DMS 273 treated with DMSO at 0.1 percent for 48 hours (cell line): ENCODE measurements at places on chromosomes 16 and 17.

GRCh38 chr16:59161679-59162078 lies 427.6 kb upstream of the GOT2 start:
- no peak for DNase-seq

DNA sequence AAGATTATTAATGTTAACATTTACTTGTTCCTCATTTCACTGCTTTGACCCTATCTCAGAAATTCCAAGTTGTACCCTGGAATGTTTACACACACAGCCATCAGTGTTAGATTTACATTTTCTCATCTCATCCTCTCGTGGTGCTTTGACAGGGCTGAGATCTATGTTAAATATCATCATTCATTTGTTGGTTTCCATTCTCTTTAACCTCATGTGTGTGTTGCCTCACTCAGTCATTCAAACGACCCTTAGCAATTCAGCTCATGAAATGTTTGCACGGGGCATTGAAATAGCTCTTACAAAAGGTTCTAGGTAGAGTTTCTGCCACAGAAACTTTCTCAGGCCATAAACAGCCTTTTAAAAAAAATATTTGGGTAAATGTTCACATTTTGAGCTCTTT lies 369.6 kb upstream of the MAF start:
- DNase-seq: no peak

DNA sequence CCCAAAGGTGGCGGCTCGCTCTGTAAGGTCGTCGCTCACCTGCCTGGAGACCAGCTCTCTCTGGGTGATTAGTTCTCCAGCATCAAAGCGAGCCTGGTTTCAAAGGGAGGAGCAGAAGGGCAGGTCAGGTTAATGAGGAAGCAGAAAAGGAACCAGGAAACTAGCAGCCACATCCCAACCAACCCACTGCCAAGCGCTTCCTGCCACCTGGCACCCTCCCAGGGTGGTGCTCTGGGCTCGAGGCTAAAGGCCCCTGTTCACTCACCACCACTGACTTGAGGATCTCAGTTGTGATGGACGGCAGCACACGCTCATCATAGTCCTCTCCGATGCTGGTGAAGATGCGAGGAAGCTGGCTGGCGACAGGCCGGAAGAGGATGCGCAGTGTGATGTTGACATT lies 5.6 kb downstream of the PHB1 start:
- no peak for DNase-seq

DNA sequence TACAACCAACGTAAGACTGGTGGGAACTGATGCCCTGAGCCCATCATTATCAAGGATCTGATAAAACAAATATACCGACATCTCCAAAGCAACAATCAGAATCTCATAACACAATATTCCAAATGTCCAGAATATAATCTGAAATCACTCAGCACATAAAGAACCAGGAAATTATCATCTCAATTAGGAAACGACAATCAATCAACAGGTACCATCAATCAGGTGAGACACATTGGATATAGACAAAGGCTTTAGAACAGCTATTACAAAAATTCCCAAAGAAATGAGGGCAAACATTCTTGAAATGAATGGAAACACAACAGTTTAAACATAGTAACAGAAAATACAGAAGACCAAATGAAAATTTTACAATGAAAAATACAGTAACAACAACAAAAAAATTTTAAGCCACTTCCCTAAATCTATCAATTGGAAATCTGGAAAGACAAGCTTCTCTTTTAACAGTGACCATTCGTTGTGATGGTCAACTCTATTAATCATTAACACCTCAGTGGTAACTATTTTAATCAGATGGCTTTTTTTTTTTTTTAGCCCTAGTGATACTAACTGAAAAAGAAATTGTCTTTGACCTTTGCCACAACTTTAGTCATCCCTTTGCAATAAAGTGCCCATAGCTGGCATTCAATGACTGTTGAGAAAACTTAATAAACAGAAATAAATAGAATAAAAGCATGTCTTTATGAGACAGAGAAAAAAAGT lies 70.4 kb downstream of the USP32 start:
- DNase-seq: no peak

GRCh38 chr17:61458000-61458399 lies 5.8 kb downstream of the TBX4 start:
- no peak for DNase-seq

DNA sequence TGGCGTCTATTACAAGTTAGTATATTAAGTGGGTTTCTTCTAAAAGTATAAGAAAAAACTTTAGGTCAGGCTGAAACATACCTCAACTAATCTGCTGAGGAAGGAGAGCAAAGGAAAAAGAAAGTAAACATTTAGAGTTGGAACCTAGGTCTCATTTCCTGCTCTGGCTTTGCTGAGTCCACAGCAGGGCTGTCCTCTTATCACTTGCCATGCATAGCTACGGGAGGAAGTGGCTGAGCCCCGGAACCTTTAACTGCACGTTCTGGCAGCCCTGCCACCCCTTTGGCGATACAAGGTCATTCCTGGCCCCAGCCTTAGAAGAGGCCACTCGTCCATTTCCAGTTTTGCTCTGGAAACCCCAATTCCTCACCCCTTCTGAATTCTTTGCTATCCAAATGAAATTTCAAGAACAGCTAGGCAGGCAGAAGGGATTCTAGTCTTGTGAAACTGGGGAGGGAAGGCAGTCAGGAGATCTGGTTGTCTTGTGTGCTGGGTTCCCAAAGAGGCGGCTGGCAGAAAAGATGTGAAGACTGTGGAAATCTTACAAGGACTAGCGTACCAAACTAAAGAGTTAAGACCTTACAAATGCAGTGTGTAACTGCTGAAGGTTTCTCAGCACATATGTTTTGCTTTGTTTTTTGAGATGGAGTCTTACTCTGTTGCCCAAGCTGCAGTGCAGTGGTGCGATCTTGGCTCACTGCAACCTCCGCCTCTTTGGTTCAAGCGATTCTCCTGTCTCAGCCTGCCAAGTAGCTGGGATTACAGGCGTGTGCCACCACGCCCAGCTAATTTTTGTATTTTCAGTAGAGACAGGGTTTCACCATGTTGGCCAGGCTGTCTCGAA lies 19.1 kb downstream of the WIPI1 start:
- no peak for DNase-seq

GRCh38 chr17:47978324-47978723 lies 7.4 kb downstream of the CDK5RAP3 start:
- DNase-seq: peak; percentile 44

GRCh38 chr17:5437721-5438317 lies 1.1 kb downstream of the C1QBP start:
- DNase-seq: no peak

DNA sequence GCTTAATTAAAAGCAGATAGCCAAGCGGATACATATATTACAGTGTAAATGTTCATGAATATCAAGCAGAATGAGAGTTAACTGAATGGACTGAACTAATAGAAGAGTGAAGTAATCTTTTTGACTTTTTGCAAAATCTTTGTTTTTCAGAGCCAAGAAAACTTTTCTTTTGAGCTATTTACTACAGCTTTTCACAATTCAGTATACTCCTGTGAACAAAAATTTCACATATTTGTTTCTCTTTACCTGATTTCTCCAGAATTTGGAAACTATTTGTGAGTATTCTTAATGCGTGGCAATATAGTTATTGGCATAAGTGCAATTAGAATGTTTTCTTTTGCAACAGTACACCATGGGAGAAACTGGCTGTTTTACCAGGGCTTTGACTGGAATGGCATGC lies 9.1 kb upstream of the DUXB start:
- DNase-seq: no peak

DNA sequence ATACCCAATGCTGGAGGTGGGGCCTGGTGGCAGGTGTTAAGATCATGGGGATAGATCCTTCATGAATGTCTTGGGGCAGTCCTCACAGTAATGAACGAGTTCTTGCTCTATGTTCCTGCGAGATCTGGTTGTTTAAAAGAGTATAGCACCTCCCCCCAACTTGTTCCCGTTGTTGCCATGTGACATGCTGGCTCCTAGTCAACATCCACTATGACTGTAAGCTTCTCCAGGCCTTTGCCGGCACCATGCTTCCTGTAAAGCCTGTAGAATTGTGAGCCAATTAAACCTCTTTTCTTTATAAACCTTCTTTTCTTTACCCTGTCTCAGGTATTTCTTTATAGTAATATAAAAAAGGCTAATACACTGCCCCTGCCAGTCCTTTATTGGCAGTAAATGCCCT lies 33.3 kb downstream of the RANBP10 start:
- no peak for DNase-seq

GRCh38 chr17:63517825-63518534 lies 5.2 kb upstream of the KCNH6 start:
- DNase-seq: no peak

DNA sequence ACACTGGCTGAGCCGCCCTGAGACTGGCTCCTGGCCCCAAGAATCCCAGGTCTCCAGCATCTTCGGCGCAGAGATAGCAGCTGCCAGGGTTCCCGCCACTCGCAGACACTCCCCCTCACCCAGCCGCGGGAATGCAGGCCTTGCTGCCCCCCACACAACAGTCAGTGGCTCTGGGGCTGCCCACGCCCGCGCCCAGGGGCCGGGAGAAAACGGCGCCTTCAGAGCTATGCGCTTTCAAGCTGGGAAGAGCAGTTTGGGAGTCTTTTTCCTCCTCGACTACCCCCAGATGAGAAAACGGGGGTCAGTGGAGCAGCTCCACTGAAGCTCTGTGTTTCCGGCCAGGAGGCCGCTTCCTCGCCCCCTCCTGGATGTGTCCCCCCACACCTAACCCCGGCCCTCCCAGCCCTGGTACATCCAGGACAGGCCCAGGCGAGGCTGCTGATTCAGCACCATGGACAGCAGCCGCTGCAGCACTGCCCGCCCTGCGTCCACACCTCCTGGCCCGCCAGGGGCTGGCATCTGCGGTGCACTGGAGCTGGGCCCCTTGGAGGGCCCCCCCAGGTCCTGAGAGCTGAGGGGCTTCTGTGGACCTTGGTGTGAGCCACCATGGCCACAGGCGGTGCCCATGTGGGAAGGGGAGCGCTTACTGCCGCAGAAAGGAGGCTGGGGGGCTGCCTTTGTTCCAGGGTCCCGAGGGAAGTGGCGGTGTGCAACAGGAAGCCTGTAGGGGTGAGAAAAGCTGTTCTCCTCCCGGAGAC lies 35.7 kb downstream of the CACNA1H start:
- DNase-seq: no peak

DNA sequence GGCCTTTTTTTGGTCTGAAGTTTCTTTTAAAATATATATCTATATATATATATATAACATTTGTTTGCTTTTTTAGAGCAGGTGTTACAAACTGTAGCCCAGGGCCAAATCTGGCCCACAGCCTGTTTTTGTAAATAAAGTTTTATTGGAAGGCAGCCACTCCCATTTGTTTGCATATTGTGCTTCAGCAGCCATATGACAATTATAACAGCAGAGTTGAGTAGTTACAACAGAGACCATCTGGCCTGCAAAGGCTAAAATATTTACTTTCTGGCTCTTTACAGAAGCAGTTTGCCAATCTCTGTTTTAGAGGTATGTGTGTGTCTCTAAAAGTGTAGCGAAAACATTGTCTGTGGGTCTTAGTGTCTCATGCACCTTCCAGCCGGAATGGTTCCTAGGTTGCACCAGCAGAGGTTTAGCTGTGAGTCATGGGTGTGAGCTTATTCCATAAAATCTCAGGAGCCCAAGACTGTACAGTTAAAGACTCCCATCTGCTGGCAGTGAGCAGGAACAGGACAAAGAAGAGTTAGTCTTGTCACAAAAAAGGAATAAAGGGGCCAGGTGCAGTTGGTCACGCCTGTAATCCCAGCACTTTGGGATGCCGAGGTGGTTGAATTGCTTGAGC lies 23.8 kb downstream of the LCMT1 start:
- DNase-seq: peak; percentile 27

DNA sequence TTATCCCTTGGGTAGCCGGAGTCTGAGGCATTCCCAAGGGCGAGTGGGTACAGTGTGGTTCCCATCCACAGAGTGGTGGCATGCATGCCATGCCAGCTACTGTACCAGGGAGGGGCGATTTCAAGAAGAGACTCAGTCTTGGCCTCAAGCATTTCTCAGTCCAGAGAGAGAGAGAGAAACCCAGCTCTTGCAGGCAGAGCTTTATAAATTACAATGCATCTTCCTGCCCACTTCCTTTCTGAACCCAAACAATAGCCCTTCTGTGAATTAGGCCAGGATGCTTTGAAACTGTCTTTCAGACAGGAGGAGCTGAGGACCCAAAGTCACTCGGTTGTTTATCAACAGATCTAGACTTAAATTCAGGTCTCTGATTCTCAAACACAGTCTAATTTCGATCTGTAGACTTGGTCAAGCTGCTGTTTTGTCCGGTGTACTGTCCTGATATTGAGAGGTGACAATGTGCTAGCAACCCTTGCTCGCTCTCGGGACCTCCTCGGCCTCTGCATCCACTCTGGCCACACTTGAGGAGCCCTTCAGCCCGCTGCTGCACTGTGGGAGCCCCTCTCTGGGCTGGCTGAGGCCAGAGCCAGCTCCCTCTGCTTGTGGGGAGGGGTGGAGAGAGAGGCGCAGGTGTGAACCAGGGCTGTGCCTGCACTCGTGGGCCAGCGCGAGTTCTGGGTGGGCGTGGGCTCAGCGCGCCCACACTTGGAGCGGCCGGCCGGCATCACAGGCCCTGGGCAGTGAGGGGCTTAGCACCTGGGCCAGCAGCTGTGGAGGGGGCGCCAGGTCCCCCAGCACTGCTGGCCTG lies 408.0 kb downstream of the UTP18 start:
- no peak for DNase-seq

DNA sequence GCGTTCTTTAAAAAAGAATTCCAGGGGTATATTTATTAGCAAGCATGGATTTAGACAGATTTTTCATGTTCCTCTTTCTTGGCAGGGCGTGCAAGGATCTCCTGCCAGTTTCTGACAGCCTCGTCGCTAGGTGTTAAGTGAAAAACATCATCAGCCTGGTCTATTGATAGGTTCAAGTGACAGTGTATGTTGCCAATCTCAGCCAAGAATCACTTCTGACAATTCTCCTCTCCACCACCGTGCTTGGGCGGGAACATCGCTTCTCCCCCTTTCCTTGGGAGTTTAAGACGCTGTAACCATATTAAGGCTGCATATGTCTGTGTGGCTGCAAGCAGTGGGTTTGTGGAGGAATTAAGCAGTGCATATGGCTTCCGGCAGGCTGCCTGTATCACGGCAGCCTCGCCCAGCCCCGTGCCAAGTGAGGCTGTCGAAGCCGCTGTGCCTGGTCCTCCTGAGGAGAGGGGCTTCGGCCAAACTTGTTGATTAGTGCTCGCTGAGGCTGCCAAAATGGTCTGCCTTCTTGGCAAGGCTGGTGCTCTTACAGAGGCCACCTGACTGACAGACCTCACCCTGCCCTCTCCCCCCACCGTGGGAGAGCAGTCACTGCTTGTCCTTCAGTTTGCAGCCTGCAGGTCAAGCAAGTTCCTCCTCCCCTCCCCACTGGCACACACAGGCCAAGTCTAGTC lies 132.2 kb upstream of the MPHOSPH6 start:
- DNase-seq: no peak

DNA sequence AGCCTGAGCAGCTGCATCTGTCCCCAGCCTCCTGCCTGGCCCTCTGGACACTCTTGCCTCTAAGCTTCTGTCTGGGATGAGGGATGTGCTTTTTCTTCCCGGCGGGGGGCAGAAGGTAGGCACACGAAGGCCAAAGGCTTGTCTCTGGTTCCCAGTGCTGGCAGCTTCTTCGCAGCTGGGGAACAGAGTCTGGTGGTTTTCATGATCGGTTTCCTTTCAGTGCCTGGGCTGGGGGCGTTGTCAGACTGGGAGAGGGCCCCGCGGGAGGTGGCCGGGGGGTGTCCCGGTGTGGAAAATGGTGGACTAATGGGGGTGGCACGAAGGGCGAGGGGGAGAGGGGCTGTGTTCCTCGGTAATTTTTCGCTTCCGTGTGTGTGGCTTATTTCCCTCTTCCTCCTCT lies 988 bp downstream of the RAP1GAP2 start:
- no peak for DNase-seq
